ENCODE measurements at places on chromosomes 13 and 19.

DNA sequence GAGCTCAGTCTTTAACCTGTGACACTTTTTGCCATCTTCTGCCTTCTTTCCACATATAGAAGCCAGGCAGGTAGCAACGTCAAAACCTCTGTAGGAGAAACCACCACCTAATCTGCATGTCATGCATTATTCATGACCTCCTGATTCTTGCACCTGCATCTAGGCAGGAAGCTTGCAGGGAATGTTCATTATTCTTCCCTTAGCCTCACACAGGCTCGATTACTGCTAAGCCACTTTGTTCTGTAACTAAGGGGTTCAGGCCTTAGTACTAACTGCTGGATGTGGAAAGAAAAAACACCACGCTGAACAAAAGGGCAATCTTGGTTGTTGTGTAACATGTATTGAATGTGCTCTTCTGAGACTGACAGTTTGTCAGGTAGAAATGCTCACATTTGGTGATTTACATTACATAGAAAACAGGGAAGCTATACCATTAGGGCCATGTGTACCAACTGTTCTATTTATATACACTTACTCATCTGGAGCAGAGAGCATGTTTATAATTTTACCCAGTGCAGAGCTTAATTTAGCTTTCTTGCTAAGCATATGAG lies 366.9 kb downstream of the KLF12 start:
- H3K27ac ChIP-seq: peak overlapping the region; percentile 83
- H3K4me1 ChIP-seq: peaks cover 62% of the 10 kb centered on the region
- no peak for DNase-seq
- no peaks in the 10 kb centered on the region for H3K27me3 ChIP-seq

- H3K36me3 ChIP-seq: no peaks in the 10 kb centered on the region
- no peak overlapping the region for H3K27ac ChIP-seq
- no peaks in the 10 kb centered on the region for H3K4me1 ChIP-seq
- H3K27me3 ChIP-seq: peaks cover 2% of the 10 kb centered on the region
- no peak overlapping the region for H3K4me3 ChIP-seq
- DNase-seq: no peak
Measured at GRCh38 chr13:91072486-91072885, 275.0 kb upstream of the MIR17HG start.

DNA sequence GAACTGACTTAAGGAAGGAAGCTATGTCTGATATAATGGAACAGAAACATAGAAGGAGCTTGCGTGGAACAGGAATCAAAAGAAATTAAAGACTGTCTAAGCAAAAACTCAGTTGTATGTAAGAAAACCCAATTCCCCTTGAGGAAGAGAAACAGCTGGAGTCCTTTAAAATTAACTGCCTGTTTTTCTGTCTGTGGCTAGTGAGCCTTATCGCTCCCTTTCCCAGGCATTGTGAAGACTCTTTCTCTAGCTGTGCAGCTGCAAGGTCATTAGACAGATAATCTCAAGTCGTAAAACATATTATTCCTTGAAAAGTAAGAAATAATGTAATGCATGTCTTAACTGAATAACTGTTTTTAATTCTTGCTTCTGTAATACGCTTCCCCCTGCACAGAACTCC lies 39.7 kb upstream of the IGSF23 start:
- no peak for DNase-seq
- no peaks in the 10 kb centered on the region for H3K36me3 ChIP-seq
- H3K27me3 ChIP-seq: peaks cover 3% of the 10 kb centered on the region
- H3K27ac ChIP-seq: no peak overlapping the region

GRCh38 chr13:66482836-66483235 lies 747.3 kb downstream of the PCDH9 start:
- H3K36me3 ChIP-seq: no peaks in the 10 kb centered on the region
- H3K27me3 ChIP-seq: no peaks in the 10 kb centered on the region
- no peaks in the 10 kb centered on the region for H3K4me1 ChIP-seq
- DNase-seq: no peak

DNA sequence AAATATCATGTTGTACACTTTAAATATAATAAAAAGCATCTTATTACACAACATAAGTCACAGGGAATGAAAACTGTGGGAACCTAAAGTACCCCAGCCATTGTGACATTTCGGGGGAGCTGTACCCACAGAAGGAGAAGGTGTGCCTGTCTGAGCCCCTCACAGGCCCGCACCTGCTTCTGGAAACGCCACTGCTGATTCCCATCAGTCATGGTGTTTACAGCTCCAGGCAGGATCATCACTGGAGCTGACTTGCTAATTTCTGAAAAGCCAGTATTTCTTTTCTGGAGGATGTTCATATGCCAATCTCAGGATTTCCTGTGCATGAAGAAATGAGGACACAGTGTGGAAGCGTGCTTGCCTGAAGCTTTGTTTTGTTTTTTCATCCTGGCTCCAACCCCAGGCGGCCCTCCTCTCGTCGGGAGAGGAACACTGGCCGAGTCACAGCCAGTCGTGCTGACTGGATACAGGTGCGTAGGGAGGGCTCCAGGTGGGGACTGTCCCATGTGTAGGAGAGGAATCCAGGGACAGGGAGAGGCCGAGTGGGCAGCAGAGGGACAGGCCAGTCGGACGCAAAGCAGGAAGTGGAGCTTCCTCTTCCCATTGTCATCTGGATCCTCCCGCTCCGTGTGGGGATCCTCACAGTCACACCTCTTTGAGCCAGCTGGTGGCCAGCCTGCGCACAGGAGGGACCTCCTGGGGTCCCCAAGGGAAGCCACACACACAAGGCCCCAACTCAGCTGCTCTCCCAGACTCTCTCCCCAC lies 4.2 kb upstream of the ATP12A start:
- no peak for DNase-seq
- H3K4me3 ChIP-seq: no peak overlapping the region

All from activated CD4-positive, alpha-beta T cell treated with anti-CD3 and anti-CD28 coated beads for 36 hours (primary cell).